A172 (cell line): ENCODE measurements at places on chromosomes 12 and 14. TPM values are rescaled to one million over a fixed set of nuclear protein-coding genes. Genes with fewer than 3 reads are reported as not detected.

DNA sequence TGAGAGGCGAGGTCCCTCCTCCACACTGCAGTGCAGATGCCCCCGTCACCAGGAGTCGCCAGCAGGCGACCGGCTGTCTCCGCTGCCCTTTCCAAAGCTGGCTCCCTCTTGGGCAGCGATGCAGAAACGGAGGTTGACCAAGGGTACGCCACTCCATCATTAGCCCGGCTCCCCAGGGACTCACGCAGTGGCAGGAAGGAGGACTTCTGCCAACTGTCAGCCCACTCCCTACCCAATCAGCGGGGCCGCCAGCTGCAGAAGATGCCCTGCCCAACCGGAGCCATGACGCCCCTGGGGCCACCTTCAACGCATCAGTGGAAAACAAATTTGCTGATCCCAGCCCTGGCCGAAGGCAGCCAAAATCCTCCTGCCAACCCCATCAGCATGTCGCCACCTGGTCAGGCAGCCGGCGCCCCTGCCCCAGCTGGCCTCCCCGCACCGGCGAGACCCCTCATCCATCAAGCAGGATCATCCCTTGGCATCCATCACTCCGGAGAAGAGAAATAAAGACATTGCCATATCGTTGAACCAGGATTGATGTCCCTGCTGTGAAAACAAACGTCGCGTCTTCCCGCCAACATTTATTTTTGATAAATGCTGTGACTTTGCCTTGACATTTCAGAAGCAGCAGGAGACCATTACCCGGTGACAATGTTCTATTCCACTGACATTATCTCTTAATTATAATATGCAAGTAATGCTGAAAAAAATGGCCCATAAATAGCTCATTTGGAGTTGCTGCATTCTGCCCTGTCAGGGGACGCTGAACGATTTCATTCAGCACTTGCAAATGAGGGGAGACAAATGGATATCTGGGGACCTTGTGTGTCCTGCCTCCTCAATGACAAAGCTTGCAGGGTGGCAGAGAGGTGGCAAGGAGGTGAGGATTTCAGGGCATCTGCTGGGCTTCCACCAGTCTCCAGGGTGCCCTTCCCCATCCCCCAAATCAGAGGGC, 105.1 kb downstream of the SCARB1 start:
- no peak for DNase-seq

GRCh38 chr12:76329159-76329558, 19.1 kb downstream of the BBS10 start:
- peak; percentile 97 for DNase-seq

The CHST11 gene
- 4.7 and 8.4 TPM in 2 replicates for total RNA-seq

- no peak for DNase-seq
Measured at GRCh38 chr12:639988-640387, 23.3 kb downstream of the NINJ2 start.

DNA sequence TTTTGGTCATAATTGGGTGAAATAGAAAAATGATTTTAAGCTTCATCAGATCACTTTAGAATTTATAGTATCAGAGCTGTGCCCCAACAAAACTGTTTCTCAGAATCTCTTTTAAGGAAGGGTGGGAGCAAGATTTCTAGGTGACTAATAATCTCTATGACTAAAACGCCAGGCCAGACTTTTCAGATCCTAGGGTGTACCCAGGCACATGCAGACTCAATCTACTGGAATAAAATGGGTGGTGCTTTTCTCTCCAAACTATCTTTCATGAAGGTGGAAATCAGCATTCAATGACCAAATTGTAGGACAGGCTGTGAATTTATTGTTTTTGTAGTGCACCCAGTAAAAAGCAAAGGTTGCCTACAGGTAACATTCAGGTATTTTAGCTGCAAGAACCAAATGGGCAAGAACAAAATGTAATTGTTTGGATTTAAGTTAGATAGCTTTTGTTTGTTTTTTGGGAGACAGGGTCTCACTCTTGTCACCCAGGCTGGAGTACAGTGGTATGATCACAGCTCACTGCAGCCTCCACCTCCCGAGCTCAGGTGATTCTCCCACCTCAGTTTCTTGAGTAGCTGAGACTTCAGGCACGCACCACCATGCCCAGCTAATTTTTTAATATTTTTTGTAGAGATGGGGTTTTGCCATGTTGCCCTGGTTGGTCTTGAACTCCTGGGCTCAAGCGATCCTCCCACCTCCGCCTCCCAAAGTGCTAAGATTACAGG, 49.5 kb downstream of the PPP2R5C start:
- DNase-seq = peak; percentile 13

The ATN1 gene
- 3.1 and 6.6 TPM in 2 replicates for total RNA-seq

The GLT1D1 gene
- total RNA-seq = not detected in 2 replicates

- no peak for DNase-seq
Measured at GRCh38 chr12:6830286-6830890, 2.2 kb downstream of the P3H3 start.

DNA sequence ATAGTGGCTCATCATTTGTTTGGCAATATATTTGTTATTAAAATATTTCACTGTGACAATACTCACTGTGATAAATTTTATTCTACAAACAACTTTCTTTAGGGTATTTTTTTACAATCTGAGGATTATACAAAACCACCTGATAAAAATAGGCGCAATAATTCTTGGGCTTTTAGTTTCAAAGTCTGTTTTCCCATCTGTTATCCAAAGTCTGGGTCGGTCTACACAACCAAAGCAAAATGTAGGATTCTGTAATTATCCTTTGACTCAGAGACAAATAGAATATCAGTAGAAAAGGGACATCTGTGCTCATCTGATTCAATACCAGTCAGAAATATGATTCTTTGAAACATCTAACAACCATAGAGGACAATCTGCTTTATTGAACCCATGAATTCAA, 271.8 kb upstream of the AMIGO2 start:
- no peak for DNase-seq

The KLRC2 gene
- not detected in 2 replicates for total RNA-seq

DNA sequence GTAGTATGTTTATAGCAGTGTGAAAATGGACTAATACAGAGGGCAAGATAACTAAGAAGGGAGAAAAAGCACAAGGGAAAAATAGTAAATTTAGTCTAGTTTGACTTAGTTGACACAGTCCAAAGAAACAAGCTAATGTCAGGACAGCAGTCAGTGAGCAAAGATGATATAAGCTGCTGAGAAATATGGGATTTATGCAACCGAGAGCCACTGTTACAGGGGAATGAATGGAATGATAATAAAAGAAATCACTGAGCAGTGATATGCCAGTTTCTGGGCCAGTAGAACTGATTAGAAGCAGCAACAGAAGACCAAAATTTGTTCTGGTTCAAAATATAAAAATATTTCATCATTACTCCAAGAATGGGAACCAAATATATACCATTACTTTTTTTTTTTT, 60.1 kb downstream of the R3HDM2 start:
- no peak for DNase-seq

DNA sequence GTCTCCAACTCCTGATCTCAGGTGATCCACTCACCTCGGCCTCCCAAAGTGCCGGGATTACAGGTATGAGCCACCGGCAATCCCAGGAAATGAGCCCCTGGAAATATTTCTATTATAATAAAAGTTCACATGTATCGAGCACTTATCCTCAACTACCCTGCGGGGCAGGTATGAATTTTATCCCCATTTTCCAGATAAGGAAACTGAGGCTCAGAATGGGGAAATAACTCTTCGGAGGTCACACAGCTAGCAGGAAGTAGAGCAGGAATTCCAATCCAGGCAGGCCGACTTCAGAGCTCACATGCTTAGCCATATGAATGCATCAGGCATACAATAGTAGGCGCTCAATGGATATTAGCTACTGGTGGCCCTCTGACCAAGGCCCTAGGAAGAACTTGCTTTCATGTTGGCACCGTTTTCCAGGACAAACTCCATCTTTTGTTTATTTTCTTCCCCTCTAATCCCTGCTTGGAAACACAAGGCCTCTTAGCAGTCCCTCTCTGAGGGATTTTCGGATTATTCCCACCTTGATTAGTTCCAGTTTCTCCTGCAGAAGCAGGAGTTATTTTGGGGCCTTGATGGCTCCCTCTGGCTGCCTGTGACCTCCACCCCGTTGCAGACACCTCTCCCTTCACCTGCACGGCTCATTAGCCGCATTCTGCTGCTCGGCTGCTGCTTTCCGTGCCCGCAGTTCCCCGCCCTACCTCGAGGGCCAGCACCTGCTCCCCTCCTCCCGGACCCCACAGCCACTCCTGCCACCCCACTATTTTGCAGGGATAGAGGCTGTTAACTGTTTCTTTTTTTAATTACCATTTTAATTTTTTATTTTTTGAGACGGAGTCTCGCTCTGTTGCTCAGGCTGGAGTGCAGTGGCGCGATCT, 18.7 kb upstream of the POP5 start:
- DNase-seq = no peak

- no peak for DNase-seq
Measured at GRCh38 chr12:131547555-131547954, 163.3 kb upstream of the SFSWAP start.

The MUCL1 gene
- not detected in 2 replicates for total RNA-seq

The TMEM132C gene
- total RNA-seq = not detected in 2 replicates

- no peak for DNase-seq
Measured at GRCh38 chr12:70994217-70994788, 73.8 kb upstream of the PTPRR start.

The GPR84 gene
- not detected in 2 replicates for total RNA-seq

DNA sequence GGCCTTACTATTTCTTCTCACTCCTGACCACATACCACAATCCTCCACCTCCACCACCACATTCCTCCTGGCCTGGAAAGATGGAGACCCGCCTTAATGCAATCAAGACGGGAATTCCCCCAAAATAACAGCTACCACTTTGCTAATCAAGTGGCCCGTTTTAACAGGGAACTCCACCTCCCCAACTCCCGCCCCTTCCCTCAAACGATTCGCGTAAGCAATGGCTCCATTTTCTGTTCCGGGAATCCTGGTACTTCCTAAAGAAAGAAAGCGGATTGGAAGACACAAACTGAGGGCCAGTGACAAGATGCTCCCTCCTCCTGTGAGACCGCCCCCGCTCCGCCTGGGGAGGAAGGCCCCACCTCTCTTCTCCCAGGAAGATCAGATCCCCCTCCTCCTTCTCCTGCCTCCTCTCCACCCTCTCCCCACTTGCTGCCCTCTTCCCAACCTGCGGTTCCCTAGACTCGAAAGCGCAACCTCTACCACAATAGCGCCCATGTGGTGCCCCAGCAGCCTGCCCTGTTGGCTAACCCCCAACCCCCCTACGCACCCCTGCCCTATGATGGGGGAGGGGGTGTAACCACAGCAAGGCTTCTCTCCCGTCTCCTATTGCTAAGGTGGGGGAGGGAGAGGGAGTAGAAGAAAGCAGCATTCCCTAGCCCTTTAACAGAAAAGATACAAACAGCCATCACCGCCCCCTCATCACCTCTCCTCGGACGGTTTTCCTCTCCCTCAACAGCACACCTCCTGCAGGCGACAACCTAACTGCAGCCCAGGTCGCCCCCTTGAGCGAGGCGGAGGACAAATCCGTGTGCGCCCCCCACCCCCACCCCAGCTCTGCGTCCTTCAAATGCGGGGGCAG, 777 bp downstream of the ARF3 start:
- peak; percentile 96 for DNase-seq

The FAIM2 gene
- not detected in 2 replicates for total RNA-seq

- no peak for DNase-seq
Measured at GRCh38 chr14:71396050-71396677, 488.9 kb downstream of the PCNX1 start.

The SLC2A14 gene
- total RNA-seq = 0.12 TPM in 1 of 2 replicates, not detected in the other

DNA sequence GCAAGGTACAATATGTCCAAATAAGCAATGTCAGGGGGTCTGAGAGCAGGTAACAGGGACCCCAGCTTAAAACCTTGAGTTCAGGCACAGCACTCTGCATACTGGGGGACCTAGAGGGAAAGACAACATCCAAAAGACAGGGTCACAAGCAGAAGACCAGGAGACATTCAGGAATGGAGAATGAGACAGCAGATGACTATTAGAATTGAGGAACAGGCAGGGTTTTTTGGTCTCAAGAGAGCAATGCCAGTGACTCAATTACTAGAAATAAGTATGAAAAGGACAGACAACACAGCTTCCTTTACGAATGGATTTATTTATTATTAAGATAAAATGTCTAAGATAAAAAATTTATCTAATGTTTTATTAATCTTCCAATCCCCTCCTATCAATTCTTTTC, 223.0 kb downstream of the PTPRO start:
- no peak for DNase-seq

GRCh38 chr12:124498275-124499189, 68.9 kb downstream of the NCOR2 start:
- DNase-seq = no peak

The MAP1LC3B2 gene
- total RNA-seq = 1.8 TPM in 1 of 2 replicates, not detected in the other

- no peak for DNase-seq
Measured at GRCh38 chr14:104115691-104116287, 22.6 kb upstream of the KIF26A start.

The KLRC1 gene
- not detected in 2 replicates for total RNA-seq

GRCh38 chr12:52175371-52176350, 16.2 kb downstream of the KRT80 start:
- peak; percentile 81 for DNase-seq

The FGF6 gene
- total RNA-seq = not detected in 2 replicates

The HSP90AA1 gene
- total RNA-seq = 404 and 642 TPM in 2 replicates

The ITGA7 gene
- total RNA-seq = 7.8 and 10.7 TPM in 2 replicates

DNA sequence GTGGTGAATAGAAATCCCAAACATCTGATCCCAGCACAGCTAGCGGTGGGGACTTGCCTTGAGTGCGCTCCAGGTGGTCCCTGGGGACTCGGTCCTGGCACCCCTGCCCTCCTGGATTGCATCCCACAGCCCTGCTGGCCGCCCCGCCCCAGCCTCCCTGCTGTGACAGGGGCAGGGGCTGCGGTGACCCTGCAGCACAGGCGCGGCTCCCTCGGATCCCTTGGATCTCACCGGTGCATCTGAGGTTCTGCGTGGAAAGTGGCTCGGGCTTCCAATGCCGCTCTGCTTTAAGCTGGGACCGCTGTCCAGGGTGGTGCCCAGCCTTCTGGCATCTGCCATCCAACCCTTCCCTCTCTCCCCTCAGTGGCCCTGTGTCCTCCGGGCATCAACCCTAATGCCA, 16.0 kb downstream of the ANKRD9 start:
- DNase-seq = no peak

GRCh38 chr14:22409006-22409405, 180.0 kb downstream of the DAD1 start:
- DNase-seq = no peak

The CCDC198 gene
- total RNA-seq = not detected in 2 replicates

GRCh38 chr14:23537351-23538049, 14.1 kb downstream of the ZFHX2 start:
- DNase-seq = no peak

GRCh38 chr14:94172545-94172944, 1.6 kb upstream of the PPP4R4 start:
- DNase-seq = no peak

The AQP6 gene
- not detected in 2 replicates for total RNA-seq

GRCh38 chr14:103072595-103073366, 11.2 kb upstream of the LBHD2 start:
- peak; percentile 46 for DNase-seq

The CAPZA3 gene
- total RNA-seq = not detected in 2 replicates

GRCh38 chr14:37195327-37195726, 2.4 kb upstream of the MIPOL1 start:
- peak; percentile 11 for DNase-seq
